Spinal cord (tissue), 10 donors: ENCODE measurements at places on chromosomes 7 and 10. TPM values are rescaled to one million over a fixed set of nuclear protein-coding genes. Genes with fewer than 3 reads are reported as not detected.

- DNase-seq = no peak
Measured at GRCh38 chr7:129367349-129367699, 66.9 kb upstream of the STRIP2 start.

The LRRC61 gene
- 33.6 TPM for polyA plus RNA-seq

The VIM gene
- polyA plus RNA-seq = 2,175 TPM

The FAM221A gene
- 19.9 TPM for polyA plus RNA-seq
